ENCODE measurements at places on chromosomes 7 and 10.

- DNase-seq: no peak
Observed at GRCh38 chr10:122617476-122618270, 57.1 kb downstream of the DMBT1 start.

GRCh38 chr10:27513451-27514191 is 9.5 kb downstream of the RAB18 start:
- DNase-seq: peak; percentile 71

DNA sequence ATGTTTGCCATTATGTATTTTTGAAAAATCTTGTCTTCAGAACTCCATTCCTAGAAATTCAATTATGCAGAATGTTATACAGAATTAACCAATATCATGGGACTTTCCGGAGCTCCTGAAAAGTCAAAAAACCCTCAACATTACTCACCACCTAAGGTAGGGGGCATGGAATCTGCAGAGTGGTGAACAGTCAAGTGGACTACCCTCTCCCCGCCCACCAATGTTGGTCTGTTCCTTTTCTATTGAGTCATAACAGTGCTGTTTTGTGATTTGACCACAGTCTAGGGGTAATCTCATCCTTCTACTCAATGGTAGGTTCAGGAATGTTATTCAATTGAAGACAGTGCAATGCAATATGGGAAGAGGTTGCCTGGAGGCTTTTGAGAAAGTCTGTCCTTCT is 130.5 kb upstream of the HABP2 start:
- DNase-seq: no peak

DNA sequence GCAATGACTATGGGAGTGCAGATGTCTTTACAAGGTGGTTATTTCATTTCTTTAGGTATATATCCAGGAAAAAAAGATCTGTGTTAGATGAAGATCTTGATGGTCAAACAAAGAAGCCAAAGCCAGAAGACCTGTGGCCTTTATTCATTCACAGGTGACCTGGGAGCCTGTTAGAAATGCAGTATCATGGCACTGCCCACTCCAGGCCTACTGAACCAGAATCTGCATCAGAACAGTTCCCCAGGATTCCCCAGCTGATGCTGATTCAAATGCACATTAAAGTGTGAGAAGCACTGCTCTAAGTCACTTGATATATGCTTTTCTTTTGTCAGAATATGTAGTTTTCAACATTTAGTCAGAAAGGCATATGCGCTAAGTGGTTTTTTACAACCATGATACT is 251.1 kb downstream of the IPMK start:
- DNase-seq: no peak

GRCh38 chr7:7100432-7100849 is 81.9 kb upstream of the C1GALT1 start:
- DNase-seq: no peak

- no peak for DNase-seq
Observed at GRCh38 chr10:95941115-95941514, 33.3 kb downstream of the CC2D2B start.

GRCh38 chr10:113666682-113667252 is 2.9 kb upstream of the NRAP start:
- DNase-seq: no peak

DNA sequence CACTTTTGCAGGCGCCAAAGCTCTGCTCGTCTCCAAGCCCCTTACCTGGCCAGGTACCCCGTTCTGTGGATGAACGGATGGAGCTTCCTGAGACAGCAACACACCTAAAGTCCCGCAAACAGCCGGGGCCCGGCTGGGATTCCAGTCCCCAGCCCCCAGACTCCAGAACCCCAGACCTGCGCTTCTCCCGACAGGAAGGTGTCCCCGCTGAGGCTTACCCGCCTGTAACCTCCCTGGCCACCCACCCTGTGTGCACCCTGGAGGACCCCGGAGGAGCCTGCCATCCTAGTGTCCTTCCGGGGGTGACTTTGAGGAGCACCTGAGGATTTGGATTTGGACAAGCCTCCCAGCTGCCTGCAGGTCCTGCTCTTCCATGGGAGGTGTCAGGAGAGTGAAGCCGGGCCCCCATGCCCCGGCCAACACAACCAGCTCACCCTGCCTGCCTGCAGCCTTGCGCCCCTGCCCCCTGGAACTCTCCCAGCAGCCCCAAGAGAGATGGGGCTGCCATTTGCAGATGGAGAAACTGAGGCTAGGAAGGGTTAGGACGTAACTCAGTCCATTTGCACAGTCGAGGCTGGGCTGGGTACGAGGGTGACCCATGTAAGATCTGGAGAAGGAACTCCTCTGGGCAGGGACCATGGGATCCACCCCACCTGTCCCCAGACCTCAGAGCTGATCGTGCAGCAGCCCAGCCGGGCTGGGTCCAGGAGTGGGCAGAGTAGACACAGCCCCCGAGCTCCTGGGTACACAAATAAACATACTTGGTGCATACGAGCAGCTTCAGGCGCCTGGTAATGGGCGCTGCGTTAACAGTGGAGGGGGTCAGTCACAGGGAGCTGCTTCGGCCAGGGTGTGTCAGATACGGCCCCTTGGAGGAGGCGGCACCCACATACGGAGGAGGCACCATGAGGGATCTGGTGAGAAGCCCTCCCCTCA is 31.9 kb downstream of the UNCX start:
- no peak for DNase-seq

DNA sequence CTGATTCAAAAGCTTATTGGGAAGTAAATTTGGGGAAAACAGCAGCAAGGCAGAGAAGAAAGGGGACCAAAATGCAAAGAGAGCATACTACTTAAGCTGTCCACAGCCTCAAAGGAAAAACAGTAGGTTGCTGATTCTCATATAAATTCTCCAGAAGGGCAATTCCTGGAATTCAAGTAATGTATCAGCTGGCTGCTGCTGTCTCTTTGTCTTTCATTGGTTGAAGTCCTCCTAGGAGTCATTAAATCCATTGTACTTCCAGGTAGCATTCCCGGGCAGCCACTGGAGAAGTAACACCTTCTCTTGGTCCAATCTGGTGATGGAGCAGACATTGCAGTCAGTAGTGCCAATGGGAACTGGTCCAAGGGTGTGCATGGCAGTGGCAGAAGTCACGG is 22.7 kb downstream of the BET1 start:
- DNase-seq: no peak
